ENCODE measurements at places on chromosomes 12 and 14. TPM values are rescaled to one million over a fixed set of nuclear protein-coding genes. Genes with fewer than 3 reads are reported as not detected.

The OVCH1 gene
- total RNA-seq, result not detected

The NELL2 gene
- total RNA-seq, result 9.8 TPM

The MLXIP gene
- 25.2 TPM for total RNA-seq

The SCN8A gene
- total RNA-seq, result 0.62 TPM

The TAS2R7 gene
- not detected for total RNA-seq

The LRRC43 gene
- total RNA-seq, result 1.1 TPM

The FZD10 gene
- 11.7 TPM for total RNA-seq

The TMEM121 gene
- 2.8 TPM for total RNA-seq

The GPR65 gene
- total RNA-seq, result 0.38 TPM

The OR6C68 gene
- total RNA-seq, result not detected

The KRT6C gene
- total RNA-seq, result not detected

The PLD4 gene
- not detected for total RNA-seq

The HOXC13 gene
- total RNA-seq, result 16.7 TPM

The CRY1 gene
- 18.1 TPM for total RNA-seq

The CLEC9A gene
- not detected for total RNA-seq

The VIPAS39 gene
- total RNA-seq, result 21.6 TPM

The C3AR1 gene
- 1.0 TPM for total RNA-seq

The LMNTD1 gene
- not detected for total RNA-seq

The RPS6KL1 gene
- total RNA-seq, result 2.0 TPM

The RNASE9 gene
- total RNA-seq, result not detected

The ART4 gene
- 0.42 TPM for total RNA-seq

The ANG gene
- 46.9 TPM for total RNA-seq

The FOXG1 gene
- total RNA-seq, result not detected

The CLECL1 gene
- total RNA-seq, result not detected

The RNF212B gene
- not detected for total RNA-seq

The CPNE6 gene
- total RNA-seq, result not detected

The TAS2R19 gene
- total RNA-seq, result not detected

The ARHGAP9 gene
- total RNA-seq, result 5.7 TPM

The SUPT16H gene
- total RNA-seq, result 64.5 TPM

The INSM2 gene
- not detected for total RNA-seq

The CLEC1A gene
- total RNA-seq, result 1.3 TPM

The CBLN3 gene
- total RNA-seq, result not detected

The USP44 gene
- 0.31 TPM for total RNA-seq

The PGAM5 gene
- 43.1 TPM for total RNA-seq

The CAPZA3 gene
- not detected for total RNA-seq

The SDS gene
- not detected for total RNA-seq

The LALBA gene
- total RNA-seq, result not detected

The SRRM4 gene
- not detected for total RNA-seq

The NUAK1 gene
- total RNA-seq, result 43.5 TPM

The RGS6 gene
- 1.1 TPM for total RNA-seq

The LRCOL1 gene
- not detected for total RNA-seq

The CNOT2 gene
- 259 TPM for total RNA-seq

The PAPOLA gene
- total RNA-seq, result 96.0 TPM

The KCNMB4 gene
- 3.5 TPM for total RNA-seq

The EID3 gene
- 2.9 TPM for total RNA-seq

The TRHDE gene
- 0.49 TPM for total RNA-seq

The KRT78 gene
- 77.2 TPM for total RNA-seq

The RPS29 gene
- total RNA-seq, result 7,662 TPM

The TRIM9 gene
- 5.0 TPM for total RNA-seq

The MUCL1 gene
- total RNA-seq, result 1,397 TPM

The EAPP gene
- total RNA-seq, result 50.6 TPM

The DHRS2 gene
- total RNA-seq, result 2.2 TPM
